GM23248 (cell line): ENCODE measurements at places on chromosomes 7 and 10. TPM values are rescaled to one million over a fixed set of nuclear protein-coding genes. Genes with fewer than 3 reads are reported as not detected.
A peak's percentile ranks its signal among the peaks of the same experiment; 100 is the strongest.

Gene TRIM74
- not detected in 2 replicates for total RNA-seq

Gene SNX10
- total RNA-seq = 1.4 and 1.5 TPM in 2 replicates

Gene BPGM
- 33.3 and 37.4 TPM in 2 replicates for total RNA-seq

Gene NPTX2
- total RNA-seq = 0.76 and 0.97 TPM in 2 replicates

Gene LGI1
- not detected in 2 replicates for total RNA-seq

Gene CUBN
- 0.65 and 2.8 TPM in 2 replicates for total RNA-seq

DNA sequence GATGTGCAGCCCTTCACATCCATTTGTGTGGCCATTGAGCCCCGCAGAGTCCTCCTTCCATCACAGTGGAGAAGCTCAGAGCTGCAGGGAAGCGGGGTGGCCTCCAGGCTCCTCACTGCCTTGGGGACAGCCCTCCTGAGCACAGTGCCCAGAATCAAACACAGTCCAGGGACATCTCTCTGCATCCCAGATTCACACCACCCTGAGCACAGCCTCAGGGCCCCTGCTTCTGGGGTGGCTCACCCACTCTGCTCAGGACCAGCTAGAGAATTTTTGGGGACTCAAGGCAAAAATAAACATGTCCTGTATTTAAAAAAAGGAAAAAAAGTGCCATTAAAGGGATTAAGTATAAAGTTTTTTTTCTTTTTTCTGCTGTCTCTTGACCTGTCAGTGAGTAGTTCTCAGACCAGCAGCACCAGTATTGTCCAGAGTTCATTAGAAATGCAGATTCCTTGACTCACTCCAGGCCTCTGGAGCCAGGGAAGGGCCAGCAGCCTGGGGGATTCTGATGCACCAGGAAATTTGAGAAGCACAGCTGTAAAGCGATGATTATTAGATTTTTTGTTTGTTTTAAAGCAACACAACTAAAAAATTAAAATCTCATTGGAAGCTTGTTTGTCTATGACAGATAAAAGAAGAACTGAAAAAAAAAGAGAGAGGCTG lies 61.6 kb downstream of the ARHGAP22 start:
- DNase-seq = no peak

DNA sequence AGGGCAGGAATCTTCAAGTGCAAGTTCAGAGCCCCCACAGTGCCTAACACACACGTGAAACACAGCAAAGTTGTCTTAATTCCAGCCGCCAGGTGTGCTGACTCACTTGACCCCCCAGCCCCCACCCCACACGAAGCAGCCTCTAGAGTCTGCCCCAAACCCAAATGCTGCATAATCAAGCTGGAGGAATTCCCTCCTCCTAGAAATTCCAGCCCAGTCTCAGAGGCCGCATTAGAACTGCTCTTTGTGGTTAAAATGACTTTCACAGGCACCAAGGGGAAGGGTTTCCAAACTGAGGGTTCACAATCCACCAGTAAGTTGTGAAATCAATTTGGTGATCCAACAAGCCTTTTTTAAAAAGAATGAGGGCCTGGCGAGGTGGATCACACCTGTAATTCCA lies 67.0 kb upstream of the PLXNA4 start:
- no peak for DNase-seq

GRCh38 chr7:74039337-74039736 lies 11.4 kb downstream of the ELN start:
- no peak for DNase-seq

DNA sequence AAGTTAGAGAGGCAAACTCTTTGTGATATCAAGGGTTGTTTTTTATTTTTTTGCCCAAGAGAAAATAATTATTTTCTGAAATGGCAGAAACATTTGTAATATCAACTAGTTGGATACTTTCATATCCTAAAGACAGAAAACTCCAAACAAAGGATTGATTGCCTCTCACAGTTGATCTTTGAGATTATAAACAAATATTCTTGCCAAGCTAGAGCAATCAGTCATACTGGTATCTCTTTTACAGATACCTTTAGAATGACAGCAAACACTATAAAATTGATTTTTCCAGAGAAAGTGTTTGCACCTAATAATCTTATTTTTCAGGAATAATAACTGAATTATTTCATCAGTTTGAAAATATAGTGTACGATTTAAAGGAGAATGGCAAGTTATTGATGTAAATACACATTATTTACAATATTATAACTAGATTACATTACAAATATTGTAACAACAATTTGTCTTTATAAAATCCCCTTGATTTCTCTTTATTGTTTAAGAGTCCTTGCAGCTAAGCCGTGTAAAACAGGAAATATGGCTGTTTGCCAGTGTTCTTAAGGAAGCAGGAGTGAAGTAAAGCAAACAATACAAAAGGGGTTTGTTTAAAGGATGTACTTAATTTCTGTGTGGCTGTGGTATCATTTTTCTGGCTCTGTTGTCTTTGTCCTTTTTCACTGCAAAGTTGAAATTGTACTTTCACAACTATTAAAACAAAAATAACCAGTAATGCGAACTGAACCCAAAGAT lies 58.4 kb downstream of the MAPK8 start:
- DNase-seq = peak; percentile 80

GRCh38 chr7:103630318-103630717 lies 184.3 kb upstream of the SLC26A5 start:
- peak; percentile 64 for DNase-seq

DNA sequence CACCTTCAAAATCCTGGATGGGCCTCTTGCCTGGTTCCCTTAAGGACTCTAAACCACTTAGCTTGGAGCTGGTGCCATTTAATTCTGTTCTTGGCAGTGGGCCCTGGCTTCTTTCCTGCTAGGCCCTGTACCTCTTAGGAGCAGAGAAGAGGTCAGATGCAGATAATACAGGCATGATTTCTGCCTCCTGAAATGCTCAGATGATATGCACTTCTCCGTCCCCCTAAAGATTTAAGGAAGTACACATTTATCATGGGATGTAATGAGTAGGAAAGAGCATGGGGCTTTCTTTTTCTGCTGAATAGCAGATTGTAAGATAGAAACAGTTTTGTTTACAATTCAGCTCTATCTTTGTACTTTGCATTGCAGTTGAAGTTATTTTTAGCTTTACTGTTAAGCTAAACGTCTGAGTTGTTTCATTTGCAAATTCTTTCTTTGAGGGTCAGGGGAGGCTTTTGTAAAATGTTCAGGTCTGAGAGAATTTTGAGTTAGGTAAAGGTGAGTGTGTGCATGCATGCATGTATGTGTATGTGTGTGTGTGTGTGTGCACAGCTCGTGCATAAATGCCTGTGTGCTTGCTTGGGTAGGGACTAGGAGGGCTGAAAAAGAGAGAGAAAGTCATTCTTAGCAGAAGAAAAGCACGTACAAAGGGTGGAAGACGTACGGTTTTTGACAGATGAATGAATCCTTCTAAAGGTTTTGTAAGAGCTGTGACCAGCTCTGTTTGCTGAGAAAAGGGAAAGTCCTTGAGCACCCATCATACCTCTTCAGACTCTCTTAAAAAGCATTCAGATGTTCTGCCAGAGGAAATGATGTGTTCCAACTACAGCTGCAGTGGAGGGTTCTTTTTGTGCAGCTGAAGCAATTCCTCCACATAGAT lies 364.2 kb downstream of the AUTS2 start:
- no peak for DNase-seq

- no peak for DNase-seq
These were observed 6.5 kb downstream of the ADAM8 start for GRCh38 chr10:133270204-133270603.

- DNase-seq = no peak
These were observed 236.6 kb downstream of the PTPRN2 start for GRCh38 chr7:158351051-158351450.

DNA sequence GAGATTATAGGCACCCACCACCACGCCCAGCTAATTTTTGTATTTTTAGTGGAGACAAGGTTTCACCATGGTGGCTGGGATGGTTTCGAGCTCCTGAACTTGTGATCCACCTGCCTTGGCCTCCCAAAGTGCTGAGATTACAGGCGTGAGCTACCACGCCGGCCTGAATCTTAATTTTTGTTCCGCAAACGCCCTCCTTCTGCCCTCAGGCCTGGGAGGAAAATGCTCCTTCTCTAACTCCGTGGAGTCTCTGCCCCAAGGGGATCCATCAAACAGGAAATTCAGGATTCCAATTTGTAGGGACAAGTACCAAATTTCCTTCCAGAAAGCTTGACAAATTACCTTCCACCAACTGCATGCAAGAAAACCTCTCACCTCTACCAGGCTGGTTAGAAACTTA lies 43.2 kb downstream of the RBAK start:
- DNase-seq = no peak

DNA sequence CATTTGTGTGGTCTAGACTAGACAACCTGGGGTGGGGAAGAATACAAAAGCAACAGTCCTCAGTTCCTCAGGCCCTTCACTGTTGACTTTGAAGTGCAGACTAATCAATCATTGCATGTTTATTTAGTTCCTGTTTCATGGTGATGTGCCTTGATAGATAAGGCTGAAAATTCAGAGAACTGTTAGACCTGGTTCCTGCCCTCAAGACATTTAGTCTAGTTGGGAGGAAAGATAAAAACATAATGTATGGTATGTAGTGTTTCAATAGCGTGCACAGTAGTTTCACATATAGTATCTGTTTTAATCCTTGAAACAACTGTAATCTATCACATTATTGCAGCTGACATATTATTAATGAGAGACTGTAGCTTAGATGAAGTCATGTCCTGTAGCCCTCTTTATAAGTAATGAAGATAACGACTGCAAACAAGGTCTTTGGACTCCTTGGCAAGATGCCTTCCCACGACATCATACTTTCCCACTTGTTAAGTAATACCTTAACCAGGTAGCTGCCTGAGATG lies 124.0 kb downstream of the CELF2 start:
- no peak for DNase-seq

DNA sequence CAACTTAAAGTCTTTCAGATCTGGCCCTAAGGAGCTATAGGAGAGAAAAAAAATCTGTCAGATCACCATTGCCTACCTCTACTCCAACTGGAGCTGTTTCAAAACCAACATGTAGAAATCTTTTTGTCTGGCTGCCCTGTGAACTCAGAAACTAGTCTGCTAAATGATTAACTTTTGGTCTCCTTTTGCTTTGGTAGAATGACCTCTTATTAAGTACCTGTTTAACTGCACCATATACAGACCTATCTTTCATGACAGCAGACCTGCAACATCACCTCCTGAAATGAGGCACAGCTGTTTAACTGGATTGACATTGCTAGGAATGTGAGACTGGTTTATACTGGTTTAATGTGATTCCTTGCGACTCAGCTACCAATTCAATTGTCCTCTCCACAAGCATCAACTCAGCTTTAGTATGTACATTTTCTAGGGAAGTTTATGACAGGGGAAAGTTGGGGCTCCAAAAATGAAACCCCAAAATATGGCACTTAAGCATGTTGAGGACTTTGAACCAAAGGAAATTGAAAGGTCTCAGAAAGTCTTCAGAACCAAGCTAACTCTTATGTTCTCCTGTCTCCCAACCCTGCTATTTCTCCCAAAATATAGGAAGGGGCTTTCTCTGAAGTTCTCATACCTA lies 1.8 kb downstream of the CYP3A43 start:
- no peak for DNase-seq

- DNase-seq = no peak
These were observed 8.4 kb downstream of the SEM1 start for GRCh38 chr7:96701258-96701657.

- DNase-seq = no peak
These were observed 333 bp upstream of the PLCE1 start for GRCh38 chr10:93993414-93993781.

- DNase-seq = no peak
These were observed 69.8 kb downstream of the TCF7L2 start for GRCh38 chr10:113019692-113020474.

GRCh38 chr7:46859963-46860475 lies 721.9 kb downstream of the TNS3 start:
- peak; percentile 92 for DNase-seq

DNA sequence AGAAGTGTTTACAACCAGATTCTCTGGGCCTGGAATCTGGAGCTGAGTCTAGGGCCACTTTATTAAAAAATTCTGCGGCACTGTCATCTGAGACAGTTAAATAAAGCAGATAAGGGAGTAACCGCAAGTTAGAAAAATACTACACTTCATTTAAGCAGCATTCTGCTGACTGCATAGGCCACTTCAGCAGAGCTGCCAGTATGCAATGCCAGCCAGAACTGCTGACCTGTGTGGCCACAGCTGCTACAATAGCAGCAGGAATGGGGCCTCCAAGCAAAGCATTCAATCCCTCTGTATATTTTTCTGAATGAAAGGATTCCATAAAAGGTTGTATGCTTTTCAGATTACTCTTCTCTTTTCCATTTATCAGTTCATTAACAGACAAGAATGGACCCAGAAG lies 136.0 kb downstream of the COL28A1 start:
- no peak for DNase-seq

DNA sequence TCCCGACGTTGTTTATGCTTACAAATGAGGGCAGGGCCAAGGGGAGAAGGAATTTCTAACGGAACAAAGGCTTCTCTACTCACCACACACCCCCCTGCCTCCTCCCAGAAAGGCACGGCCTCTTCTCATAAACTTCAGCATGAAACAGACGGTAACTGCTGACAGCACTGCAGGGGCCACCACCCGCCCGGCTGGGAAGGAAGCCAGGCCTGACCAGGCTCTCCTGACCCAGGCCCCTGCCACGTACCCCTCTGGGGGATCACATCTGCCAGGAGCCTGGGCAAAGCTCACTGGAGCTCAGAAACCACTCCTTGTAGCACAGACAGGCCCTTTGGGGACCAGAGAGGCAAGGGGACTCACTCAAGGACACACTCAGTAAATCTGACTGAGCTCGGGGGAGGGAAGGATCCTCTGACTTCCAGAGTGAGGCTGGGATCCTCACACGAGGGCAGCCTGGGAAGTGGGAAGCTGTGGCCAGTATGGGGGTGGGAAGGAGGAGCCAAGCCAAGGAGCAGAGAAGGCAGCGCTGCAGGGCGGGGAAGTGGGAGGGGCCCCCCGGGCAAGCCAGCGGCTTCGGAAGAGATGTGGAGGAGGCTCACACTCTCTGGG lies 46.1 kb downstream of the ZCCHC24 start:
- peak; percentile 98 for DNase-seq
